ENCODE measurements at places on chromosomes 4 and X. TPM values are rescaled to one million over a fixed set of nuclear protein-coding genes. Genes with fewer than 3 reads are reported as not detected.

The KANTR gene
- 6.8 TPM for total RNA-seq

GRCh38 chrX:1596676-1597344 is 5.4 kb downstream of the AKAP17A start:
- DNase-seq: no peak

The CCDC158 gene
- total RNA-seq: not detected

The AFF2 gene
- 1.5 TPM for total RNA-seq

The TMSB4X gene
- total RNA-seq: 6,612 TPM

- no peak for DNase-seq
These were observed 43.5 kb upstream of the SCRG1 start for GRCh38 chr4:173442223-173442932.

DNA sequence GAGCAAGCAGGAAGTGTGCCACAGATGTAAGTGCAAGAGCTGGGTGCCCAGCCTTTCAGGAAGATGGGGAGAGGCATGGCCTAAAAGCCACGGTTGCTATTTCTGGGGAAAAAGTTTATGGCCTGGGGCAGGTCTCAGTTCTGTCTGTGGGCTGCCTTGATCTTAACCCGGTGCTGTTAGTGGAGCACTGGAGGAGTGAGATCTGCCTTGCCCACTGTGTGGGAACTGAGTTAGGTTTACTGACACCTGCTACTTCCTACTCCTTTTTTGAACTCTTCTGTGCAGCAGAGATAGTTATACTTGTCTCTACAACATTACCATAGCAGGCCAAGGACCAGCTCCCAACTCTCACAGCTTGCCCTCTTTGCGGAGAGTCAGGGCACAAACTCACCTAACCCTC is 76.5 kb downstream of the ITM2A start:
- DNase-seq: no peak

GRCh38 chr4:144710526-144710912 is 64.6 kb downstream of the HHIP start:
- no peak for DNase-seq

GRCh38 chrX:68895778-68896177 is 67.0 kb downstream of the EFNB1 start:
- DNase-seq: no peak

GRCh38 chr4:185591679-185592141 is 56.4 kb upstream of the PDLIM3 start:
- DNase-seq: no peak

The CFAP47 gene
- not detected for total RNA-seq

DNA sequence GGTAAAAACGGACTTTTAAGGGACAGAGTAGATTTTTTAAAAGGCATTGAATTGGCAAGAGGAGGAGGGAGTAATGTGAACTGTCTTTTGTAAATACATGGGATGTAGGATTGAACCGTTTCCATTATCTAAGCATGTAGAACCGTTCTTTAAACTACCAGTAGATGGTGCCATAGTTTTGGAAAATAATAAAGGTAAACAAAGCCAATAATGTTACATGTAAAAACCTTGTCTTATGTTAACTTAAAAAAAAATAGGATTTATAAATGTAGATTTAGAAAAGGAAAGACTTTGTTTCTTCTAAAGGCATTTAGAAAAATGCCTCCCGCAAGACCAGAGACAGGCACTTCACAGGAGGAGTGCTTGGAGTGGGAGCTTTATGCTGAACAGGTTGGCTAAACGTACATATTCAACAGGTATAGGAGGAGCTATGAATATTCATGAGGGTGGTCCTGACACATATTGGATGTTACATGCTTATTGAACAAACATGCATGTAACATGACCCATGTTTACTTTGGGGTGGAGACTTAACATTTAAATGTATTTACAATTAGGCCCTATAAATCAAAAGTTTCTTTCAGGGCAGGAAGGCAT is 45.5 kb upstream of the FAM241A start:
- no peak for DNase-seq

DNA sequence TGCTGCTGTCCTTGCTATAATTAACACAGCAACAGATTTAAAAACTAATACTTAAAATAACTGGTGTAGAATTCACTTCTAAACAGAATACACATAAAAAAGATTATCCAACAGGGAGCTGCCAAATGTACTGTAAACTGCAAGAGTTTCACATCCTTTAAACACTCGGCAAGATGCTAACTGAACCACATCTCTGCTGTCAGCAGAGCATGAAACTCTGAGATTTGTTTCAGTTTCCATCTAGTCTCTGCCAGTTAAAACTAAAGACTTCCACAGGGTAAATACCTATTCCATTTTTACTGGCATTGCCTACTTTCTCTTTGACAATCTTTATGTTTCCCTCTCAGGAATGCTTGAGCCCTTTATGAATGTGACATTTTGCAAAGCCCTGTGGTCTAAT is 127.7 kb downstream of the SLC7A11 start:
- no peak for DNase-seq

DNA sequence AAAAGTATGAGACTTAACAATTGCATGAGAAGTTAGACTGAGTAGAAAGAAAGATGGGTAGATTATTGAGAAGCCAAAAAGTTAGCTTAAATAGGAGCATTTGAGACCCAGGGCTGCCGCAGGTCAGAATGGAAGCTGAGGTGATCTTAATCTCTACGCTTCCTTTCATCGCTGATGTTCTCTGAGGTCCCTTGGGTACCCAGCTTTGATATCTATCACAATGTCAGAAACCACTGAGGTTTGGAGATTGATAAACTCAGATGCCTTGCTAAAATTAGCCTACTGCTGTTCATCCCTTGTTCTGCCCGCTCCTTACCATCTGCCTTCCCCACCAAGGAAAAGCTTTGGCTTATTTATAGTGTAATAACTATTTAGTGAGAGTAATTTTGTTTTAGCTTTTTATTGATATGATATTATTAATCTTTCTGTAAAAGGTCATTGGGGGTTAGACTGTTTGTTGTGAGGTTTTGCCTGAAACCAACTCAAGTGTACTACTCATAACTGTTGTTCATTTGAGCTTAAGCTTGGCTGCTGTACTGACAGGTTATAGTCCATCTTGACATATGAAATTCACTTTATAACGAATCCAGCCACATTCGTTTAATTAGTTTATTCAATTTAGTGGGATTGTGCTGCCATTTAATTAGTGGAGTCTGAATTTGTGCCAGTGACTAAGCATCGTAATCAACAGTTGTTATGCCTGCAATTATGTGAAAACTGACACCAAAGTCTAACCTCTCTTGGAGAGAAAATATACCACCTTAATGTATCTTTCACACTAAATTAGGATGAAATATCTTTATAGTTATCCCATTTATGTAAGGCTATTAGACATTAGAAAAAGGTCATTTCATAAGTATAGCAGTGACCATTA is 15.1 kb downstream of the MCUB start:
- DNase-seq: no peak

The VCX gene
- total RNA-seq: not detected

DNA sequence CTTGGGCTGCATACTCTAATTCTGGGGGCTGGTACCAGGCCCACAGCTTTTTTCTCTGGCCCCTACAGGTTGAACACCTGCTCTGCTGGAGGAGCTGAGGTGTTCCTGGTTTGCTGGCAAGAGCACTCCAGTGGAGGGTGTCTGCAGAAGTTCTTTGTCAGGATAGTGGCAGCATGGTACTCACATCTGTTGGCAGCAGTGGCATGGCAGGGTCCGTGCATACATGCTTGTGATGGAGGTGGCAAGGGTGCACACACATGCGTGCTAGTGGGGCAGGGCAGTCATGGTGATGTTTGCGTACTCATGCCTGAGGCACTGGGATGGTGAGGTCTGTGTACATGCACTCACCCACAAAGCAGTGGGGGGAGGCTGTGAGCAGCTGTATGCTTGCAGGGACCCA is 235.5 kb upstream of the KLF8 start:
- DNase-seq: no peak

DNA sequence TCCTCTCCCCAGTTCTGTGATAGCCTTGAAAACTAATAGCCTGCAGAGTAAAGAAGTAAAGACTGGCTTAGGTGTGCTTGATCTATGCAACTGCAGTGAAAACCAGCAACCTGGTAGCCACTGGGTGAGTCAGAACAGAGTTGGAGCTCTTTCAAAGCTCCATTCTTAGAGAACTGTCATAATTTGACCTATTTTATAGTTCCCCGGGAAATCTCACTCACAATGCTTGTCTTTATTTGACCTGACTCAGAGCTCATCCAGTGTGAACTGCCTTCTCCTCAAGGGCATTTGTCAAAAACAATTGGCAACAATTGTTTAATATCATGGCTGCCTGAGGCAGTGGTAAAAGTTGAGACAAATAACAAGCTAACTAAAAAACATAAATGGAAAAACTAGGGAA is 213.0 kb upstream of the NHS start:
- no peak for DNase-seq

DNA sequence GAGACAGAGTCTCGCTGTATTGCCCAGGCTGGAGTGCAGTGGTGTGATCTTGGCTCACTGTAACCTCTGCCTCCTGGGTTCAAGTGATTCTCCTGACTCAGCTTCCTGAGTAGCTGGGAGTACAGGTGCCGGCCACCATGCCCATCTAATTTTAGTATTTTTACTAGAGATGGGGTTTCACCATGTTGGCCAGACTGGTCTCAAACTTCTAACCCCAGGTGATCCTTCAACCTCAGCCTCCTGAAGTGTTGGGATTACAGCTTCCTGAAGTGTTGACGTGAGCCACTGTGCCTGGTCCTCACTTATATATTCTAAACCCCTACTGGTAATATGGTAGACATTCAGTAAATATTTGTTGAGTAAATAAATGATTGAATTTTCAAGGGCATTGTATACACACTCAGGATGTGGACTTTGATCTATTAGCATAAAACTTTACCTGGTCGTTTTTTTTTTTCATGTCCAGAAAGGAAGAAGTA is 33.0 kb downstream of the MTHFD2L start:
- no peak for DNase-seq

GRCh38 chr4:139954512-139954911 is 199.5 kb downstream of the MAML3 start:
- no peak for DNase-seq

GRCh38 chr4:115834441-115834840 is 721.0 kb upstream of the NDST4 start:
- no peak for DNase-seq

GRCh38 chr4:124943145-124943889 is 230.8 kb upstream of the ANKRD50 start:
- no peak for DNase-seq

DNA sequence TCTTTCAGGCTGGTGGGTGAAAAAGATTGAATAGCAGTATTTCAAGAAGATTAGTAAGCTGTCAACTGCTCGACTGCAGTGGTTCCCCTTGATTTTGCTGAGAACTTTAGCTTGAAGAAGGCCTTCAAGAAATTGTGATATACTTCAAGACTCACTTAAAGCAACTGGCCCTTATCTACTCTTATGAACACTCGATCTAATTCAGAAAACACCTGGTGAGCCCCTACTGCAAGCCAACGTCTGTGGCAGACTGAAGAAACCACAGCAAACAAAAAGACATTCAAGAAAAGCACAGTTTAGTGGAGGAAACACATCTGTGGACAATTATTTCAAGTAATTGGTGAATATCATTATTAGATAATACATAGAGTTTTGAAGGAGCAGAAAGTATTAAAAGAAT is 119.0 kb downstream of the INPP4B start:
- no peak for DNase-seq

DNA sequence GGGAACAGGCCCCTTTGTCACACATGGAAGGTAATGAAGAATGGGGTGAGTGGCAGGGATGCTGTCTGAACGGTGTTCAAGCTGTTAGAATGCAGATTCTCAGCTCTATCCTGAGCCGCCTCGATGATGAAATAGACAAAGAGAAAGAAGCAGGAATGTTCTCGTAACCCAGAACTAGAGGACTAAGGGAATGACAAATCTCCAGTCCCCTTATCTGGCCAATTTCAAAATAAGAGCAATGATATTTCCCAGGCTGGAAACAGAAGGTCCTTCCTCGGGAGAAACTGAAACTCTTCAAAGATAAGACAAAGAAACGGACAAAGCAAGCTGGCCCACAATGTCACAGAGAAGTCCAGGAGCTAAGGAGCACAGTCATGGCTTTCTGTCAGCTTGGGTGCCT is 29.5 kb upstream of the MTNR1A start:
- DNase-seq: no peak

The TNMD gene
- total RNA-seq: not detected

GRCh38 chr4:128606173-128606572 is 203.3 kb upstream of the JADE1 start:
- DNase-seq: no peak

The MAGED4B gene
- total RNA-seq: 0.32 TPM

DNA sequence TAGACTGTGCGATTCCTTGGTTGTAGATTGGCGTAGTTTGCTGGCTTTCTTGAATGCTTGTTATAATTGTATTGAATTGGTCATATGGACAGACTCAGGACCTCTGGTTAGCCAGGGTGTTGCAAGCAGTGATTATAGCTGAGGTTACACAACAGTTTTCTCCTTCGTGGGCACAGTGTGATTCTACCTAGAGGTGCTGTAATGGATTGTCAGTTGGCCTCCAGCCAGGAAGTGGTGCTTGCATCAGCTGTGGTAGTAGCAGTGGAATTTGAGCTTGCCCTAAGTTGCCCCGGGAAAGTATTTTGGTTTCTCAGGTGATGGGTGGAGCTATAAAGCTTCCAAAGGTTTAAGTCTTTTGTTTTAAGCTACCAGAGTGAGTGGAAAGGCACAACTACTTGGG is 23.1 kb upstream of the GABRG1 start:
- no peak for DNase-seq

DNA sequence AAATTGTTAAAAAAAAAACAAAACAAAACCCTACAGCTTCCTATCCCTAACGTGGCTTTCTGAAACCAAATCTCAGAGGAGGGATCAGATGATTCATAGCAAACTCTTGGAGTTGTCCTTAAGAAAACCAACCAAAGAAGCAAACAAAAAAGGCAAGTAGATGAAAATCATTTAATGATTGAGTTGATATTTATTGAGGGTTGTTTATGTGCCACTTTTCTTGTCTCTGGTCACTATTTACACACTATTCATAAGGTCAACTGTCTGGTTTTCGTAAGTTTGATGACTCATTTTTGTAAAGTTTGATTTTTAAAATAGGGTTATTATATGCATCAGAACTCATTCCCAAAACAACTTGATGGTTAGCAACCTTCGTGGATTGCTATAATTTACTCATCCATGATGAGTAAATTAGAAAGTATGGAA is 133.4 kb downstream of the UNC5C start:
- no peak for DNase-seq

DNA sequence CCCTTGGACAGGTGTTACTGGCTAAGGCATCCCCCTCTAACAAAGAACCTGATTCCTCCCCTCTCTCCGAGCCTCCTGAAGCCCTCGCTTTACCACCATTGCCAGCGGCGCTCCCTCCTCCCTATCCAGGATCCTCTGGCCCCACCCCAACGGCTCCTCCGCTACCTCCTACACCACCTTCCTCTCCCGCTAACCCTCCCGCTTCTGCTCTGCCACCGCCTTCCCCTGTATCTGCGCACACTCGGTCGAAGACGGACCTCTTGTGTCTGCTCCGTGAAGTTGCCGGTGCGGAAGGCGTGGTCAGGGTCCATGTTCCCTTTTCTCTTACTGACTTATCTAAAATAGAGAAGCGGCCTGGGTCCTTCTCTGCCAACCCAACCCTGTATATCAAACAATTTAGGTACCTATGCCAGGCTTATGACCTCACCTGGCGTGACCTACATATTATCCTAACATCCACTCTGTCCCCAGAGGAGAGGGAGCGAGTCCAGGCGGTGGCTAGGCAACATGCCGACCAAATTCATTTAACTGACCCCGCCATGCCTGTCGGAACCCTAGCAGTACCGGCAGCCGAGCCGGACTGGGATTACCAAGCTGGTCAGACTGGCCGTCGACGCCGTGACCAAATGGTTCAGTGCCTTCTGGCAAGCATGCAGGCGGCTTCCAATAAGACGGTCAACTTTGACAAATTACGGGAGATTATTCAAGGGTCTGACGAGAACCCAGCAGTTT is 958.9 kb downstream of the RPA4 start:
- no peak for DNase-seq

The PDZD4 gene
- 0.44 TPM for total RNA-seq

- DNase-seq: no peak
These were observed 116.6 kb upstream of the DIAPH2 start for GRCh38 chrX:96568071-96568470.

All from activated T-helper 1 cell treated with anti-CD3 and anti-CD28 coated beads, Interleukin-12 subunit alpha, Interleukin-12 subunit beta, Interleukin-2, Interleukin-4 antibody, amounts not matched to agents 30 ng/mL and 10 ng/mL and 1 ng/mL, durations not matched to agents 14 hours and 24 hours and 36 hours (primary cell).